ENCODE measurements at places on chromosomes 4 and X.
A peak's percentile ranks its signal among the peaks of the same experiment; 100 is the strongest.

DNA sequence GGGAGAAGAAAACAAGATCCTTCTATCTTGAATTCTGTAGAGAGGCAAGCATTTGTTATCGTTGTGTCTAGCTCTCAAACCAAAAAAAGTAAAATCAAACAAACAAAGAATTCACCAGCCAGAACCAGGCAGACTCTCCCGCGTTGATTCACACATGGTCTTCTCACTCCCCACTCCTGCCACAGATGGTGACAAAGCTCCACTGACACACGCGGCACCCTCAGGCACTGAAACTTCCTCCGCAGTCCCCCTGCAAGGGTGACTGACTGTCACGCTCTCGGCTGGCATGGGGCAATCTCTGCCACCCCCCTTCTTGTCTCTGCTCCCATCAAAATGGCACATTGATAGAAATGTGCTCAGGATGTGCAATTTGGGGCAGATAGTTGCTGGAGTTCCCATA is 304.9 kb downstream of the DHX15 start:
- DNase-seq, result no peak

GRCh38 chrX:131795442-131796229 is 227.5 kb upstream of the STK26 start:
- DNase-seq, result no peak

GRCh38 chr4:8571702-8572685 is 8.2 kb upstream of the GPR78 start:
- no peak for DNase-seq

- DNase-seq, result no peak
Measured at GRCh38 chrX:40457406-40457805, 123.4 kb upstream of the ATP6AP2 start.

DNA sequence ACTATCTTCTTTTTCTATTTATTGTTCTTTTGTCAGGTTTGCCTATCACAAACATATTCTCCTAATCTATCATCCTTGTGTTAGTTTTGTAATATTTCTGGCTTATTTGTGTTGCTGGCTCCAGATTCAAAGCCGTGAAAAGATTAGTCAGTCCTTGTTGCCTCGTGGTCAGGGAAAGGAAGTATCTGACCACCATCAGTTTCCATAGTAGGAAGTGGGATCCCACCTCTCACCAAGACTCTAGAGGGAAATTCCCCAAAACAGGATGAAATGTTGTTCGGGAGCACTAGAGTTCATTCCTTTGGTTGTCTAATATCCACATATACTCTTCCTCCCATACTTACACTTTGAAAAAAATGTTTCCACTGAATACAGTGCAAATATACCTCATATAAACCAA is 131.0 kb upstream of the HUWE1 start:
- no peak for DNase-seq

- peak; percentile 64 for DNase-seq
Measured at GRCh38 chrX:39772057-39772832, 325.5 kb downstream of the BCOR start.

DNA sequence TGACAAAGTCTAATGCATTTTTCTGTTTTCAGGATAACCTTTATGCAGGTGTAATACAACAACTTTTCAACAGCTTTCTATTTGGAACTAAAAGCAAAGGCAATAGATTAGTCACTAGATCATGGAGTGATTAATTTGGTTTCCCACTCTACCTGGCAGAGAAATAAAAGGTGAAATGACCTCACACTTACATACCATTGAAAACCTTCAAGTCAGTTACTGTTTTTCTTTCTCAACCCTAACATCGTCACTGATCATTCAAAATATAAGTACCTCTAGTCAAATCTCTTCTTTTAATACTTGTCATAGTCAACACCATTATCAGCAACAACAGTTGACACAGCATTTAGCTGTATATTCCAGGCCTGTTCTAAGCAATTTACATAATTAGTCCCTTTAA is 85.1 kb upstream of the ZCCHC13 start:
- no peak for DNase-seq

DNA sequence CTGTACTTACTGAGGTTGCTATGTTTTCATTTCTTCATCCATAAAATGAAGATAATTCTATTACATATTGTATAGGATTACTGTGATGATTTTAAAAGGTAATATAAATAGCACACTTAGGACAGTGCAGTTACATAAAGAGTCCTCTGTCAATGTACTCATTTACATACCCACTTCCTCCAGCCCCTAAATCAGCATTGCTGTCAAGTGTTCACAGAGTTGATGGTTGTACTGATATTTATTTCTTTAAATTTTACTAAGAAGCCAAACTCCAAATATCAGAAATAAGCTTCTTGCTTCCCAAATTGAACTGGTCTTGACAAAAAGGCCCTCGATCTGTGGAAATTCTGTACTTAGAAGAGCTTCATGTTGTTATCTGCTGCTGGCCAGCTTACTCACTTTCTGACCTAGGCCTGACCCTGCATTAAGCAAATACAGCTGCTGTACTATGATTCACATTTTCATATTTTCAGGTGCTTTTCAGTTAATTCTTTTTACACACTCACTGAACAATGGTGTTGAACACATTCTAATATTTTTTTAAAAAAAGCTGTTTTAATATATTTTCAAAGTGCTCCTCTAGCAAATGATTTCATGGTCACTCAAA is 259.6 kb downstream of the UNC5C start:
- DNase-seq, result peak; percentile 75

- no peak for DNase-seq
Measured at GRCh38 chr4:184727430-184727829, 6.5 kb downstream of the CENPU start.

GRCh38 chrX:48833542-48834138 is 1.8 kb downstream of the PCSK1N start:
- DNase-seq, result no peak

- DNase-seq, result peak; percentile 1
Measured at GRCh38 chrX:70664726-70665125, 220.1 kb downstream of the DLG3 start.

DNA sequence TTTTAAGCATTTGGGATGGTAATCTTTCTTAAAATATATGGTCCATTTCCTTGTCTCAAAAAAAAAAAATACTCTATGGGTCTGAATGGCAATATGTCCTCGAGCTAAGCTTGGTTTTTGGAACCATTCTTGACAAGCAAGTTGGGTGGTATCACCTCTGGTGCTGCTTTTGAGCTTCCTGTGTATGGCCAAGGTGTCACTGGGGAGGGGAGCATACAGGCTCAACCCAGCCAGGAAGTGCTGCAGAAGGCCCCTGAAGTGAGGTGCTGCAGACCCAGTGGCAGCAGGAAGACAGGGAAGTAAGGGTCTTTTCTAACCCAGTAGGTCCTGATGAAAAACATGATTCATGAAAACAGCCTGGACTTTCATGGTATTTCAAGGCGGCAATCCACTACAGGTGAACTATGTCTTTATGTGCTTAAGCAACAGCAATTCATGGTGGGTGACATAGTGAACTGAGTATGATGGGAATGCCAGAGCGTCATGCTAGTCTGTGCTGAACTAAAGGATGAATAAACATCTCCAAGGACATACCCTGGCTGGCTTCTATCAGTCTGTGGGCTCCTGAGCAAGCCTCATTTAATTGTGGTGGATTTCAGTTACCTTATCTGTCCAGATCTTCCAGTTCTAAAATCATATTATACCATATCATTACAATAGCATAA is 15.1 kb downstream of the TRAPPC2 start:
- DNase-seq, result peak; percentile 21

DNA sequence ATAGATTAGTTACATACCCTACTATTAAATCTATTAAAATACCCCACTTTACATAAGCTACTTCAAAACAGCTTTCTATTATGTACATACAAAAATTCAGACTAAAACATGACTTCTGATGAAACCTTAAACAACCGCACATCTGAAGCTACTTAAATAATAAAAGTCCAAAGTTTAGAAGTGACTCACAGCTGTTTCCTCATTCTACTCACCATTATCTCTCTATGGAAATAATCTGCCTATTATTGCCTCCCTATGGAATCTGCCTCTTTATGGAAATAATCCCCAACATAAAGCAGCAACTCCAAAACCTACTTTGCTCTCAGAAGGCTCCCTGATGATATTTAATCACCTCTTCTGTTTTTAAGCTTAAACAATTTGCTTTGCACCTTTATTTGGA is 15.7 kb upstream of the BANK1 start:
- DNase-seq, result no peak

DNA sequence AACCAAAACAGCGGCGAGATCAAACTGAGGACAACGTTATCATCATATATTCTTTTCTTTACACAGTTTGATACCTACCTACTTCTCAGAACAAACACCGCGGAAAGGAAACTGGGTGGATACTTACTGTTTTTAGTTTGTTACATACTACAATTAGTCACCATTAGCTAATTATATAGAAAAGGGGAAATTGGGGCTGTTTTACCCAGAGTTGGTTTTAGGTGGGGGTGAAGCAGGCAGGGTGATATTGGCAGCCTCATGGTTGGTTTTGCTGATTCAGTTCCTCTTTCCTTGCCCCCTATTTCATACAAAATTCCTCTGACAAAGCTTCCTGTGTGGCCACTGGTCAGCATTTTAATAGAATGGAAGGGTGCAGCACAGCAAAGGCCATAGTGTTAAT is 77.8 kb downstream of the SORBS2 start:
- no peak for DNase-seq

GRCh38 chr4:83604321-83604720 is 68.4 kb downstream of the GPAT3 start:
- no peak for DNase-seq

GRCh38 chr4:145176641-145177432 is 3.6 kb downstream of the OTUD4 start:
- DNase-seq, result no peak

DNA sequence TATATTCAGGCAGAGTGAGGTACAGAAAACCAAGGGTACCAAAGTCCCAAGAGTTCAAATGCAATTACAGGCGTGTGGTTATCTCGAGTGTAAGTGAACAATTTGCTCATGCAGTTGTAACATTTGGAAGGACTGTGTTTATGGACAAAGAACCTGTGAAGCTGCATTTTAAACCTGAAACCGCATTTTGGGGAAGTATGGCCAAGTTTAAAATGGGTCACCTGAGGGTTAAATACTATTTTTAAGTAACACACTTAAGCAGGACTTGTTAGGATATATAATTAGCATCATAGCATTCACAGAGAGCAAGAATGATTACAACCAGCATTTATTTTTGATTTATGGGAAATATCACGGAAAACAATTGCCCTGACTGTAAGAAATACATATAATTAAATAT is 79.1 kb upstream of the LCORL start:
- no peak for DNase-seq

DNA sequence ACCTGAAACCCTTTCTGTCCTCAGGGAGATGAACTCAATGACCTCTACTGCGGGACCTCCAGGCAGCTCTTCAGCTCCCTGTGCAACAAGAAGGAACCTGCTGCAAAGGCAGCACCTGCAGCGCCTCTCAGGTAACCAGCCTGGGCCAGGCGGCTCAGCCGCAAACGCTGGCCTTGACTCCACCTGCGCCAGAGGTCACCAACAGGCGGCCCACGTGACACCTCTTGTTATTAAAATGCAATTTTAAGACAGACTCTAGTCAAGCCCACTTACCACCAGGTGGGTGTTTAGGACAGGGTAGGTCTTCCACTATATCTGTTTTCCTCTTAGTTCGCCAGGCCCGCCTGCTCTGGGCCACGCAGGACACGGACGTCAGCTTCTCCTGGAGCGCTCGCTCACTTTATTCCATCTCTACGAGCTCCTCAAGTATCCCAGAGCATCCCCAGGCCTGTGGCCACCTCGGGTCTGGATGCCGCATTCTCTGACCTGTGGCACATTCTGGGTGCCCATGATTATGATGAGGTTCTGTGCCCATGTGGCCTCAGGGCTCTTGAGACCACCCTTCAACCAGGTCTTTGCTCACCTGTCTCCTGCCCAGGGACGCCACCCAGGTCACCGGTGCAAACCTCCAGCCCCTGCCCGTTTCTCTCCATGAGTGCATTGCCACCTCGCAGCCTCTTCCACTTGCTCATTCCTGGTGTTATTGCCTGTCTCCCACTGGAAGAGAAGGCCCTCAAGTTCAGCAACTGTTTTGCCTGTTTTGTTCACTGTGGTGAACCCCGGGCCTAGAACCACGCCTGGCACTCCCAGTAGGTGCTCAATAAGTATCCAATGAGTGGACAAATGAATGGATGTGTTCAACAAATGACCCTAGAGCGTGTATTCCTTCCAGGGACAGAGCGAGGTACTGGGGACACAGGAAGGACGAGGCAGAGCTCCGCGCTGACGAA is 32.8 kb upstream of the JAKMIP1 start:
- DNase-seq, result no peak

DNA sequence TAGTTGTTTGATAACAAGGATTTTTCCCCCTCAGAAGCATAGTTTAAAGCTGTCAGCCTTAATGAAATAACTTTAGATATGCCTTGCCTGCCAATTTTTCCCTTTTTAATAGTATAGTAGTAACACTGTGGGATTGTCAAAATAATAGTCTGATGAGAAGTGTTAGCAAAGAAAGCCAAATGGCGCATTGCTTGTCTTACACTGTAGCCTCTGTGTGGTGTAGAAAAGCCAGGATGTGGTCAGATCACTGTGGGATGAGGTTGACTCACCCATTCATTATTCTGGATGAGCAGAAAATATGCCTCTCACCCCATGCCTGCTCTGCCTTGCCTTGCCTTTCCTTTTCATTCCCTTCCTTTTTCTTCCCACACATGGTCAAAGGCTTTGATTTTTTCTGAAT is 257.8 kb upstream of the NRK start:
- peak; percentile 75 for DNase-seq

DNA sequence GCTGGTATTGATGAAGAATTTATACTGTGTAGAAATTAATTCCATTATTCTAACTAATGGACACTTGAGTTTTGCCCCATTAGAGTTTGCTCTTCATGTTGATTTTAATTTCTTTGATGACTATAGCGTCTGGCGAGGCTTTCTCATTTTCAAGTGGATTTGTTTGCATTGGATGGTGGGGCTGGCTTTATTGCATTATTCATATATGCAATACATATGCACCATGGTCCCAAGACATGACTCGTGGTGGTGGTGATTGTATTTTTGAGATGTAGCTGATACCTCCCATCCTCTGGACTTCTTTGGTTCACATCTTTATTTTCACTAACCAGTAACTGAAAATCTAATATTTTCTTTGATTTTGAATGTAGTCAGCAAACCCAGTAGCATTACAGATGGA is 39.8 kb downstream of the PTTG2 start:
- DNase-seq, result no peak

DNA sequence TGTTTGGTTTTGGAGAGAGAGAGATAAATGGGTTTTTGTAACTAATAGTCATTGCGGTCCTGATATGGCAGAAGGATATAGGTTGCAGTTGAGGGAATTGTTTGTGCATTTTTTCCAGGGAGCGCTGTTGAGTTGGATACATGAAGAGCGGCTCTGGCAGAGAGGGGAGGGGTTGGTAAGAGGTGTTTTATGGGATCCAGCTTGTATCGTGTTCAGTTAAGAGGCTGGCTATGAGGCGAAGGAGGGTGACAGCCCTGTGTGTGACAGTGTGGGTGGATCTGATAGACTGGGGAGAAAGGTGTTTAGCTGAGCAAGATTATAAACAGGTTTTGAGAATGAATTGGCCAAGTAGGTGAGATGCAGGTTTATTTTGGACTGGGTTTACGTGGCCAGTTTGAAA is 1.5 kb downstream of the SPANXN4 start:
- no peak for DNase-seq

DNA sequence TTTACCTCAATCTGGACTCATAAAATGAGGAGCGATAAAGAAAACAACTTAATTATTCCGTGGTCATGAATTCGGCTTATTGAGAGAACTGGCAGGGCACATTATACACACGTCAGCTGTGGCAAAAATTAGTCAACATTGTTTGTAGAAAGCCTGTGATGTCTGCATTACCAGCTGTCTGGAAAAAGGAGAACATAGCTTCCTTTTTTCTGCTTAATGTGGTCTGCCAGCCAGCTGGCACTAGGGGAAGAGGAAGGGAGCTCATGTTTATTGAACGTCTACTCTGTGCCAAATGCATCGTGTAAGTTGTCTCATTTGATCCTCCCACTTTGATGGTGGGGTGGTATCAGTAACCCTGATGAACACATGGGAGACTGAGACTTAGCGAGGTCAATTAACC is 367.6 kb downstream of the ARHGAP24 start:
- DNase-seq, result no peak
